Tibial artery (tissue), 4 donors: ENCODE measurements at places on chromosomes 6 and 20.

DNA sequence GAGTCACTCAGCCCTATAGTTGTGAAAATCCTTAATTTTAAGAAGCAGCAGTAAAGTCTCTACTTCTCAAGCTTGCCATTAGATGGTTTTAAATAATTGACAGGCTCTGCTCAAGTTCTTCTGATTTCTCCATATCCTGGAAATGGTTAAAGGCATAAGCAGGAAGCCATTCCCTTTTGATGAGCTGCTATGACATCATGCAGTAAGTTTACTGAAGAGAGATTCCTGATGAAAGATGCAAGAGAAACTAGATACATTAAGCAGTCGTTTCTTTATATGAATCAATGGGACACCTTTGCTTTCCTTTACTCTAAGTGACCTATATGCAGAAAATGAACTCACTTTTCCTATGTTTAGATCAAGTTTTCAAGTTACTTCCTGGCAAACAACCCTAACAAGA is 9.8 kb downstream of the POPDC3 start:
- no peak for DNase-seq

- no peak for DNase-seq
Observed at GRCh38 chr20:25076731-25077609, 5.0 kb downstream of the VSX1 start.

GRCh38 chr6:13572951-13573654 is 1.3 kb upstream of the SIRT5 start:
- no peak for DNase-seq

GRCh38 chr20:17735959-17736621 is 36.3 kb downstream of the BANF2 start:
- DNase-seq = no peak

- DNase-seq = no peak
Observed at GRCh38 chr20:3842348-3842930, 4.2 kb upstream of the MAVS start.

DNA sequence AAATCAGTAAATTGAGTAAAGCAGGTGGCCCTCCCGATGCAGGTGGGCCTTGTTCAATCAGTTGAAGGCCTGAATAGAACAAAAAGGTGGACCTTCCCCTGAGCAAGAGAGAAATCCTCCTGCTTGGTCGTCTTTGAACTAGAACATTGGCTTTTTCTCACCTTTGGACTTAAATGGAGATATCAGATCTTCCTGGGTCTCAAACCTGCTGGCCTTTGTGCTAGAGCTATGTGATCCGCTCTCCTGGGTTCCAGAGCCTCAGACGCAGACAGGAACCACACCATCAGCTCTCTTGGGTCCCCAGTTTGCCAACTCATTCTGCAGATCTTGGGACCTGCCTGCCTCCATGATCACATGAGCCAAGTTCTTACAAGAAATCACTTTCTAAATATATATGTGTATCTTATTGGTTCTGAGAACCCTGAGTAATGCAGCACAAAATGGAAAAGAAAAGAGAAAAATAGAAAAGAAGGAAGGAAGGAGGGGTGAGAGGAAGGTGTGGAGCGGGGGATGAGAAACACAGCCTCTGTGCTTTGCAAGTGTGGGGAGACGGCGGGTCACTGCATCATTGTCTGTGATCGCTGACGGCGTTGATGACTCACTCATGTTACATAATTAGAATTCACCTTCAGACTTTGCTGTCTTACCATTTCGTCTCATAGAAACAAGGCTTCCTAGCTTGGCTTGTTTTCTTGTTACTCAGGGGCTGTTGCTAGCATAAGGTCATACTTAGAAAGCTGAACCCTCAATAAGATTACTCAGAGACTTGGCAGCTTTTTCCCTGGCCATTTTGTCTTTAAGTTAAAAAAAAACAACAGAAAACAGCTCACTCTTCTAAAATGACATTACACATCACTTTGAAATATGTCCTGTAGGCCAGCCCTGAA is 85.7 kb upstream of the NEDD9 start:
- no peak for DNase-seq

DNA sequence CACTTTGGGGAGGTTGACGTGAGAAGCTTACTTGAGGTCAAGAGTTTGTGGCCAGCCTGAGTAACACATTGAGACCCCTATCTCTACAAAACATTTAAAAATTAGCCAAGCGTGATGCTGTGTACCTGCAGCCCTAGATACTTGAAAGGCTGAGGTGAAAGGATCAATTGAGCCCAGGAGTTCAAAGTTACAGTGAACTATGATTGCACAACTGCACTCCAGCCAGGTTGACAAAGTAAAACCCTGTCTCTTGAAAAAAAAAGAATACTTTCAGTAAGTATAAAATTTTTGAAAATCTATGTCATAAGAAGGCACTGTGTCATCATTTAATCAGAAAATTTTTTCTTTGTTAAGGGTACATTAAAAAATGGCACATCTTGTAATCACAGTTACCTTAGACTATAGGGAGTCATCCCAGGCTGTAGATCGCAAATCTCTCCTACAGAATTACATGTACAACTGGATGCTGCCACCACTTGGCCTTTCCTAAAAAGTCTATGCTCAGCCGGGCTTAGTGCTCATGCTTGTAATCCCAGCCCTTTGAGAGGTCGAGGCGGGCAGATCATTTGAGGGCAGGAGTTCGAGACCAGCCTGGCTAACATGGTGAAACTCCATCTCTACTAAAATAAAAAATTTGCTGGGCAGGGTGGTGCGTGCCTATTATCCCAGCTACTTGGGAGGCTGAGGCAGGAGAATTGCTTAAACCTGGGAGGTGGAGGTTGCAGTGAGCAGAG is 17.0 kb upstream of the MRS2 start:
- no peak for DNase-seq

GRCh38 chr6:28867086-28867409 is 56.7 kb downstream of the TRIM27 start:
- DNase-seq = no peak

- DNase-seq = no peak
Observed at GRCh38 chr20:19466206-19466928, 253.9 kb downstream of the SLC24A3 start.

GRCh38 chr20:53281557-53282117 is 309.5 kb downstream of the TSHZ2 start:
- no peak for DNase-seq

DNA sequence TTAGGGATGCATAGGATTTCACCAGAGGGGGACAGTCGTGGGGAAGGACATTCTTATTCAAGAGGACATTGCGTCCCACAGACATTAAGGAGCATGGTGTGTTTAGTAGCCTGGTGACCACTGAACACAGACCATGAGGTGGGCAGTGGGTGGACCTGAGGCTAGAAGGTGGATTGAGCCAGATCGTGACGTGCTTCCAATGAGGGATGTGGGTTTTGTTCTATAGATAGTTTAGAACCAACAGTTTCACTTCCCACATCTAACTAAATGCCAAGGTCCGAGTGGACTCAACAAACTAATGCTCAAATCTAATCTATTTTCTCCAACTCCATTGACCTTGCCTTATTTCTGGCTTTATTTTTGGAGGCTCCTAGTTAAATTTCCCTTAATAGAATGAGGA is 58.5 kb downstream of the OGFRL1 start:
- no peak for DNase-seq

GRCh38 chr6:116392132-116393013 is 21.6 kb downstream of the DSE start:
- DNase-seq = no peak

GRCh38 chr20:48422242-48422960 is 405.4 kb downstream of the PREX1 start:
- no peak for DNase-seq

DNA sequence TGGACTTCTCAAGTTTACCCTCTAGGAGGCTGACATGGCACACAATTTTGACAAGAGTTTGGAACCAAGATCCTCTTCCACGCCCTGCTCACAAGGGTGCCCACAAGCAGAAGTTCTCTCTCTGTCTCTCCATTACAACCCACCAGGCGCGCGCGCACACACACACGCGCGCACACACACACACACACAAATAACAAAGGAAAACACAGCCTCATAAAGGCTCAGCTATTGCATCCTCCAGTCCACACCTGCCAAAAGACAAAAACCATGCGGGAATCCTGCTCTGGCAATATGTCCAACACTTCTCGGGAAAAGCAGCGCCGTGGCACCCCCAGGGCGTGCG is 870 bp downstream of the PAK5 start:
- DNase-seq = no peak

DNA sequence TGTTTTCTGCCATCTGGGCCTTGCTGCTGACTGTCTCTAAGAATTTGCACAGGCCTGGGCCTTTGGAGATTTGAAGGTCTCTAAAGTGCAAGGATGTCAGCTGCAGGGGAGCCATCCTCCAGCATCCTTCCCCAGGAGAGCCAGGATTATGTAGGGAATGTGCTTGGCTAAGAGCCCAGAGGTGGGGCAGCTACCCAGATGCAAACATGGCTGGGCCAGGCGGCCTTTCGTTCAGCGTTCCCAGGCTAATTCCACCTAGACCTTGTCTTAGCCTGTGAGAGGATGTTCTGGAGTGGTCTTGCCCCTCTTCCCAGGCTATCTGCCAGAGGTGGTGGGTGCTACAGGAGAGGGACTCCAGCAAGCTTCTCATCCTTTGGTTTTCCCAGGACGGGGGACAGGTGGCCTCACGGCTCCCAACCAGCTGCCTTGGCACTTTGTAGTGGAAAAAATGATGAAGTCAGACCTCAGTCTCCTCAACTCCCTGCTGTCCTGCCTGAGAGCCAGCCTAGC is 7.7 kb upstream of the PTGIS start:
- DNase-seq = peak; percentile 78

DNA sequence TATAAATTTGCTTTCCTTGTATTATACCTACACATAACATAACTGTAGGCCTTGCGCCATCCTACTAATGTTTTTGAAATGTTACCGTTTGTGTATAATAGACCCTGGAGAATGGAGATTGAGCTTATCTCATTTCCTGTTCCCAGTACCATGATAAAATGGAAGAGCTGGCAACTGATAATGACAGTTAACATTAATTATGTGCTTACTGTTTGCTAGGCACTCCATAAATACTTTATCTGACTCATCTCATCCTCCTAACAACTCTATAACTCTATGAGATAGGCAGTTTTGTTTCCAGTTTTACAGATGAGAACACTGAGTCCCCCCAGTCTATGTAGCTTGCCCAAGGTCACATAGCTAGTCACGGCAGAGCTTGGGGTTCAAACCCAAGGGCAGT is 396.7 kb downstream of the SYNE1 start:
- no peak for DNase-seq

DNA sequence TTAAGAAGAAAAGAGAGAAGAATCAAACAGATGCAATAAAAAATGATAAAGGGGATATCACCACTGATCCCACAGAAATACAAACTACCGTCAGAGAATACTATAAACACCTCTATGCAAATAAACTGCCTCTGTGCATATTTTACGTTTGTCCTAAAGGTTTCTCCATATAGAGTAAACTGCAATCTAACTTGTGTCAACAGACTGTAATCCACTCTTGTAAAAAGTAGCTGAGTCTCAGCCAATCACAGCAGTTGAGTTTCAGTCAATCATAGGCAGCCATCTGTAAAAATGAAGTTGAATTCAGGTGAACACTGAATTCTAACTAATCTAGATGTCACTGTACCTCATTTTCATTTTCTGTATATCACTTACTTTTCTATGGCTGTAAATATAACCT is 112.2 kb upstream of the SYNCRIP start:
- no peak for DNase-seq

DNA sequence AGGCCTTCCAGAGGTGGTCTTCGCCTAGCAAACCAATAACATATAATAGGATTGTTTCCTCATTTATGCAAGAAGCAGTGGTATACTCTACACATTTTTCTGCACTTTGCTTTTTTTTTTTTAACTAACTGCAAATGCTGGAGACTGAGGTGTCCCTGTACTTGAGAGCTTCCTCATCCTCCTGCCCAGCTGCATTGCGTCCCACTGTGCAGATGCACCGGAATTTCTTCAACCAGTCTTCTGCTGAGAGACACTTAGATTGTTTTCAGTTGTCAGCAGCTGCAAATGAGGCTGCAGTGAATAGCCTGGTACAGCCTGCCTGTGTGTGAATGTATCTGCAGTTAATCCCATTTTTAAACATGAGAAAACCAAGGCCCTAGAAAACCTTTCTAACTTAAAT is 11.5 kb downstream of the FGD2 start:
- no peak for DNase-seq

- DNase-seq = no peak
Observed at GRCh38 chr6:29680416-29680815, 536 bp downstream of the ZFP57 start.

GRCh38 chr6:26003102-26003694 is 40.6 kb downstream of the TRIM38 start:
- peak; percentile 77 for DNase-seq

DNA sequence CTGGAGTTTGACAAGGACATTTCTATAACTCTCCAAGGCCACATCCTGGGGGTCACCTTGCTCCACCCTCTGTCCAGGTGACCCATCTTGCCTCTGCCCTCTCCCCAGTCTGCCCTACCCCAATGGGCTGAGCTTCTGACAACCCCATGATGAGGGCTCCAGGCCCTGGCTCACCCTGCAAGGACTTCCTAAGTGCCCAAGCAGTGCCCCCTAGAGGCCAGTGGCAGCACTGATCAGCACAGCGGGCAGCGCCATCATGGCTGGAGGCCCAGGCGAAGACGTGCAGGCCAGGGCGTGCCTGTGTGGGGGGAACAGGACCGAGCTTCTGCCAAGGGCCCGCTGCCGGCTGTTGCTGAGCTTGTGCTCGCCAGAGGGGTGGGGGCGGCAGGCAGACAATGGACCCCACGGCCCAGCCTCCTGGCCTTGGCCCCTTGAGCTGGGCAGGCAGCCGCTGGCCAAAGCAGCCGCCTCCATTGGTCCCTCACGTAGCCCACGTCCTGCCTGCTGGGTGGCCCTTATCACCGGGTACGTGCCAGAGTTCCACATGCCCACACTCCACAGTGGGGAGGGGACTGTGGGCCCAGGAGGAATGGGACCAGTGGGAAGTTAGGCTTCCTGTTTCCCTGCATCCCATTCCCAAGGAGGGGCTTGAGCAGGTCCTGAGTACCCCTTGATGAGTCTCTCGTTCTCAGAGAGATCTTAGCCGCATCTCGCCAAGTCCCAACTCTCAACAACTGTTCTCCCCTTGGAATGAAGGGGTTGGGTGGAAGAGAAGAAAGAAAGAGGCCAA is 64.3 kb downstream of the MRPL14 start:
- no peak for DNase-seq

DNA sequence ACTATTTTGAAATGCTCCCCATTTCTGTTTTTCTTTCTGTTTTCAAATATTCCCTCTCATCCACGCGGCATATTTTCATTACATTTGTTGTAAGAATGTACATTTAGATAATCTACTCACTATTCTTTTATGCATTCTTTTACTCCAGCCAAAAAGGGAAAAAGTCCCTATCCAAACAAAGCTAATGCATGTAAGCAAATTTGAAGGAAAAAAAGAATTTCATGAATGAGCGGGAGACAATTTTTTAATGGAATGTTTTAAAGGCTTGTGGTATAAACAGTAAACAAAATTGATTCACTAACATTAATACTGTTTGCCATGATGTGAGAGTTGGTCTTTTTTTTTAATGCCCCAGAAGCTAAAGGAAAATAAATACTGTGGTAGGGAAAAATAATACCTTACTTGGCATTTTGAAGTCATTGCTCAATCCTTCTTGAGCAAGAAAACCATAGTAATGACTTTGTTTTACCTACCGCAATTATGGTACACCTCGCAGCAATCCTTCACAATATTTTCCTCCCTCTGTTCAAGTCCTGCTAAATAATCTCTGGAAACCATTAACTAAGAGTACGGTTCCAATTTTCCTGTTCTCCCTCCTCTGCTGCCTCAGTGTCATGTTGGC is 79.0 kb downstream of the BACH2 start:
- no peak for DNase-seq
